ENCODE measurements at places on chromosomes 1 and 21.

DNA sequence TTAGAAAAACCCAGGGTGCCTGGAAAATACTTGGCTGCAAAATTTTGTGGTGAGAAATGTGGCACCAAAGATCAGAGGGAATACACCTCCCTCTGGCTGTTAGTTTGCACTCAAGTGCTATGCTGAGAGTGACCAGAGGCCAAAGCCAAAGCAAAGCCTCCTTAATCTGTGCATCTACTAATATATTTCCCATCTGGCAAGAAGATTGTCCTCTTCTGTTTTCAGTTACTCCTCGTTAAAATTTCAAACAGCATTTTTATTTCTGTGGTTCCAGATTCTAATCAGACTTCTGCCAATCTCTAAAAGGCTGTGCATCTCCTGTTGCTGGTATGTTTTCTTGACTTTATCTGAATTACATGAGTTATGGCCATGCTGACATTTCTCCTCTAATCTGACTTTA, 327.4 kb downstream of the TBX15 start:
- ATAC-seq: no peak

DNA sequence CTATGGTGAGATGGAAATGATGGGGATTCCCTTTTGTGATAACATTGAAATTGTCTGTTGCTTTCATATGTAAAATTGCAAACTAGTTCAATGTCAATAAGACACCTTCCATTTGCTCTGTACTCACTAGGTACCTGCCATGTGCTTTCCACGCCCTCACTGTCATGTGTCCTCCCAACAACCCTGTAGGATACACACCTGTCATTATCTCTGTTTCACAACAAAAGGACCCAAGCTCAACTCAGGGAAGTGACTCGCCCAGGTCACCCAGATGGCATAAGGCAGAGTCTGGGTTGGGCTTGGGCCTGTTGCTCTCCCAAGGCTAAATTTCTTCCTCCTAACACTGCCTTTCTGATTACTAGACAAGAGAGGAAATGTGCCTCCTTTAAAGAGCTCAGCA, 45.3 kb upstream of the MCOLN3 start:
- no peak for ATAC-seq

GRCh38 chr1:109947582-109948284, 36.8 kb upstream of the AHCYL1 start:
- ATAC-seq: no peak

- no peak for ATAC-seq
Observed at GRCh38 chr1:26535201-26535600, 5.6 kb downstream of the RPS6KA1 start.
